ENCODE measurements at places on chromosomes 4 and X.

DNA sequence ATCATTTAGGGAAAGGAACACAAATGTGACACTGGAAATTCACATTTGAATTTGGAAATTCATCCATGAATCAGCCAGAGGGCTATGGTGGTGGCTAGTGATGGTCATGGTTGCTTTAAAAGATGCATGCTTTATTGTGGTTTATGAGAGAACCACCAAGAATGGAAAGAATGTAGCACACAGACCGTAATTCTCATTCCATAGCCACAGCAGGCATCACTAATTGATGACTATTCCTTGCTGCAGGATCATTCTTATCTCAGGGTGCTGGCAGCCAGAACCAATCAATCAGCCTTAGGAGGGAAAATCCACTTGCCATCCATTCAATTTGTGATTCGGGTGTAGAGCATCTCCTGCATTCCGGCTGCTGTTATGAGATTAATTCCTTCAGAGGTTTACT lies 115.6 kb downstream of the DHRSX start:
- DNase-seq = no peak

DNA sequence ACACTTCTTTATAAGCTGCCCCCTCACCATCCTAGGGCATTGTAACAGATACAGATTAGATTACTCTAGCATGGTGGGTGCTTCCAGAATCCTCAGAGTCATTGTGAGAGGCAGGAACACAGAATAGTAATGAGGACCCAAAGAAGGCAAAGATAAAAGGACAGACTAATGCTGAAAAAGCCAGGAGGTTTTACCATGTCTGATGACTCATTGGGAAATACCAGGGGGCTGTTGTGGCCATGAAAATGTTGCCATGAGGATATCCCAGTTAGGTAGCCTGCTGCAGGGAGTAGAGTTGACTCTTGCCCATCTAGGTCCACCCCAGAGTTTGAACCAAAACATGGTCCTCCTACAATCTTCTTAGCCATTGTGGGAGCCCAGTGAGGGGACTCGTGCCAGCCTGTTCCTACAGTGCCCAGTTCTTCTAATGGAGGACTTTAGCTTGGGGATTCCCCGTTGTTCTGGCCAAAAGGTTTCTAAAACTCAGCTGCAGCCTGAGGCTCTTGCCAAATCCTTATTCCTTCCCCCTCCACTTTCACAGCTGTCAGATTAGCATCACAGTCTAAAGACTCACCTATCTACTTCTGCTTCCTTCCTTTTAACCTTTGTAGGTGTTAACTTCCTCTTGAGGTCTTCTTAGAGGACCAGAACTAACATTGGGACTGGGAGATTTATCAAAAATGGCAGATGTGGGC lies 586.0 kb upstream of the AADAT start:
- DNase-seq = no peak

DNA sequence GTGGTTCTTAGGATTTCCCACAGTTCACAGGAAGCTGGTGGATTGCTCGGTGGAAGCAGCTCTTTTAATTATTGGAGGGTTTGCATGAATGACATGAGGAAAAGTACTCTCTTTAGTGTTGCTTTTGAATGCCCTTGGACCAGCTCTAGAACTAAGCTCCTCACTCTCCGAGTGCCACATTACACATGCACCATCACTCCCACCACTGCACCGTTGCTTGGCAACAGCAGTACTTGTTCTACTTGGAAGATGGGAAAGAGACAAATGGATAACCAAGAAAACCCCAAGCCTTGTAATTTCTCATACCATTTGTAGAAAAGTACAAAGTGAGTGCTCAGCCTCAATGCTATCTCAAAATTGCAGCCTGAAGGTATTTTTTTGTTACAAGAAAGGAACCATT lies 620.2 kb upstream of the BOD1L1 start:
- DNase-seq = no peak

DNA sequence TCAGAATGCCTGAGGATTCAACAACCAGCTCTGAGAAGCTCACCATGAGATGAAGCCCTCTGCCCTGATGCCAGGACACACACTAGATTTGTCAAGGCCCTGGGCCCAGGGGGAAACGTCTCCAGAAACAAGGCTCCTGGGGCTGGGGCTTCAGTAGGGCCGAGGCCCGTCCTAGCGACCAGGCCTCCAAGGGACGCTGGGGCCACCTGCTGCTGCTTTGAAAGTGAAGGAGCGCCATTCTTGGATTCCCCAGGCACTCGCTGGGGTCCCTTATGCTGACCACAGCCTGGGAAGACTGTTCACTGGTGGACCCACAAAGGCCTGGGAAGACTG lies 23.9 kb downstream of the PDE6B start:
- no peak for DNase-seq

GRCh38 chr4:26197018-26197779 lies 123.6 kb upstream of the RBPJ start:
- DNase-seq = no peak

GRCh38 chr4:128707864-128708263 lies 101.6 kb upstream of the JADE1 start:
- DNase-seq = no peak

GRCh38 chr4:83285055-83285407 lies 433 bp upstream of the COQ2 start:
- DNase-seq = no peak

GRCh38 chr4:93320356-93320755 lies 508.2 kb upstream of the ATOH1 start:
- DNase-seq = no peak

GRCh38 chrX:30495468-30495867 lies 82.1 kb downstream of the TASL start:
- no peak for DNase-seq

GRCh38 chr4:182429896-182430295 lies 186.7 kb downstream of the TENM3 start:
- no peak for DNase-seq

DNA sequence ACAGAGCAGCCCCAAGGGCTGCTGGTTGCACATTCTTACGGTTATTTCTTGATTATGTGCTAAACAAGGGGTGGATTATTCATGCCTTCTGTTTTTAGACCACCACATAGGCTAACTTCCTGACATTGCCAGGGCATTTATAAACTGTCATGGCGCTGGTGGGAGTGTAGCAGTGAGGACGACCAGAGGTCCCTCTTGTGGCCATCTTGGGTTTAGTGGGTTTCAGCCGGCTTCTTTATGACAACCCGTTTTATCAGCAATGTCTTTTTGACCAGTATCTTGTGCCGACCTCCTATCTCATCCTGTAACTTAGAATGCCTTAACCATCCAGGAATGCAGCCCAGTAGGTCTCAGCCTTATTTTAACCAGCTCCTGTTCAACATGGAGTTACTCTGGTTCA lies 212.4 kb upstream of the GRID2 start:
- DNase-seq = peak; percentile 35

GRCh38 chrX:115562480-115562847 lies 1.5 kb downstream of the PLS3 start:
- DNase-seq = no peak

DNA sequence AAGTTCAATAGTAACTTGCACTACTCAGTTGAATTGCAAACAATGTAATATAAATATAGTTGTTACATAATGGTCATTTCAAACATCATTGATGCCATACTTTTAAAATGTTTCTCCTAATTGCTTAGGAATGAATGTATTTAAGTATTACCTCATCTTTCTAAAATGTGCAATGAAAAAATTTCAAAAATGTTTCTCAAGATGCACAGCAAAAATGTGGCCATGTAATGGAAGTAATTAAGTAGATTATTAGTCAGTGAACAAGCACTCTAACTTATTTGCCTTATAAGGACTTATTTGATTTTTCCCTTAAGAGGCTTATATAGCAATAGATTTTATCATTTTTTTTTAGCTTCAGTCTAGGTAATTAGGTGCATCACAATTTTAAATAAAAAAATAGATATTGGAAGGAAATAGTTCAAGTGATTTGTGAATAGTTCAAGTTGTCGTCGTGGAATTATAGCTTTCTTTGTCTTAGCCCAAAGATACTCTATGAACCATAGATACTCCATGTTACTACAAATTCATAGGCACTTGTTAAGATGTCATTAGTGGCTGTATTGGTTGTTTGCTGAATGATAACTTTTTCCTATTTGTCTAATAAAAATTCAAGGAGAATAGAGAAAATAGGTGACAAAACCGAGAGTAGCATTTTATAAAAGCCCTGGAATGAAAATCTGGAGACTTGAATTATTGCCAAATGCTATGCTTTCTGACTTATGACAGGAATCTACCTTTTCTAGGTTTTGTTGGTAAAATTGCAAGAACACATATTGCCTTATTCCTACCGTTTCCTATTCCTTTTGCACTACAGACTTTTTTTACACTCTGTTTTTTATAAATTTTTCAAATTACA lies 118.5 kb downstream of the TLL1 start:
- DNase-seq = no peak

DNA sequence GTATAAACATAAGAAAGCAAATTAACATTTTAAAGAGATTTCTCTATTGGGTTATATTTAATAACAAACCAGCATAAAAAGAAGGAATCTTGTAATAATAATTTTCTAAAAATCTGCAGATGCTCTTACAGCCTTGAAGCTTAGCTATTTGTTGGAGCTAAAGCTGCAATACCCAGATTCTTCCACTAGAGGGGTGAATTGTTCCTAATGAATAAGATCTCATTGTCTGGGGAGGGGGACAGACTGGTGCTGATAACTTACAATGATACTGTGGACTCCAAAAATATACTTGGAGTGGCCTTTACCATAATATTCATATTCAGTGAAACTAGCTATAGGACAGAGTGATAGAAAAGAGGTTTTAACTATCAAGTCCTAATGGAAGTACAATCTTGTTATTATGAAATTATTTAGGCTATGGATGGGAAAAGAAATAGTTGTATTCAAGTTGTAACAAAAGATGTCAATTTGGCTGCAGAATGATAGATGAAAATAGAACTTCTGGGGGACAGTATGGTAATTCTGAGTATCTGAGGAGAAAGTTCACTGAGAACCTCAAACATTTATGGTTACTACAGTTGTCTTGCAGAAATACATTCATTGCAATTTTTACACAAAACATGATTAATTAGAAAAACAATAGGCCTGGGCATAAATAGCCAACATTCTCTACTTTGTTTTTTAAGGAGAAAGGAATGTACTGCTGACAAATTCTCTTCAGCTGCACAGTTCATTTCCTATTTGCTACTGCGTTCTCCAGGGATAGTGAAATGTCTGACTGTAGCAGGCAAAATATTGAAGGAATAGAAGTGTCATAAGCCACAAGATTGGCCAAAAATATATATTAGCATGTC lies 443.3 kb downstream of the GBA3 start:
- DNase-seq = peak; percentile 68

- DNase-seq = no peak
These were observed 105.1 kb upstream of the ANXA10 start for GRCh38 chr4:167987285-167987684.

GRCh38 chr4:153265306-153266047 lies 61.2 kb downstream of the TRIM2 start:
- no peak for DNase-seq

GRCh38 chr4:57194068-57194611 lies 84.0 kb upstream of the IGFBP7 start:
- DNase-seq = no peak

DNA sequence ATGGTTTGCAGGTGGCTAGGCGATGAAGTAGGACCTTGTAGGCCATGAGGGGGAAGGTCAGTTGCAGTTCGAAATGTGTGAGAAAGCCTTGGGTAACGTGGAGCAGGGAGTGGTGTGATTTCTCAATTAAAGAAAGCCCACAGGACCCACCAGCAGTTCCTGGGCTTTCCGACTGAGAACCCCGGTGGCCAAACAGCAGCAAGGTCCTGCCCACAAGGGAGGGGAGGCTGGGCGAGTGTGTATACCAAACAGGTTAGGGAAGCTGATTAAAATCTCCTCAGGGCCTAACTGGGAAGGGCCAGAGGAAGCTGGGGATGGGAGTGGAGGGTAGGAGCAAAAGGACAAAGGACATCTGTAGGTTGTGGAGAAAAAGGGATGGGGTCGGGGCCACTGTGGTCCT lies 2.4 kb downstream of the ATP6AP1 start:
- DNase-seq = no peak

DNA sequence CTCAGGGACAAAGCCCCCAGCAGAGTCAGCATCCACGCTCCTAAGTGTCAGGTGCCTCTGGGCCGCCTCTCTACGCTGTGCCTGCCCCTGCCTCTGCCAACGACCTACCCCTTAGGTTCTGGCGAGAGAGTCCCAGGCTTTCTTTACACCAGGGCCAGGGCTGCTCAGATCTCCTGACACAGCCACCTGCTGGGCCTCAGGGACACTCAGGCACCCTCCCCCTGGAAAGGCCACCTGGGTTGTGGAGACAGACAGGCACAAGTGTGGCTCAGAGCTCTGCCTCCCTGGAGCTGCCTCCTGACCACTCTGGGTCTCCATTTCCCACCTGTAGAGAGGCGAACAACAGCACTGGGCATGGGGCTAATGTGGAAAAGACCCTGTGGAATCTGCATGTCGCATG lies 90.0 kb upstream of the ADRA2C start:
- no peak for DNase-seq

- DNase-seq = no peak
These were observed 570.3 kb downstream of the RAPGEF2 start for GRCh38 chr4:159673221-159673620.

DNA sequence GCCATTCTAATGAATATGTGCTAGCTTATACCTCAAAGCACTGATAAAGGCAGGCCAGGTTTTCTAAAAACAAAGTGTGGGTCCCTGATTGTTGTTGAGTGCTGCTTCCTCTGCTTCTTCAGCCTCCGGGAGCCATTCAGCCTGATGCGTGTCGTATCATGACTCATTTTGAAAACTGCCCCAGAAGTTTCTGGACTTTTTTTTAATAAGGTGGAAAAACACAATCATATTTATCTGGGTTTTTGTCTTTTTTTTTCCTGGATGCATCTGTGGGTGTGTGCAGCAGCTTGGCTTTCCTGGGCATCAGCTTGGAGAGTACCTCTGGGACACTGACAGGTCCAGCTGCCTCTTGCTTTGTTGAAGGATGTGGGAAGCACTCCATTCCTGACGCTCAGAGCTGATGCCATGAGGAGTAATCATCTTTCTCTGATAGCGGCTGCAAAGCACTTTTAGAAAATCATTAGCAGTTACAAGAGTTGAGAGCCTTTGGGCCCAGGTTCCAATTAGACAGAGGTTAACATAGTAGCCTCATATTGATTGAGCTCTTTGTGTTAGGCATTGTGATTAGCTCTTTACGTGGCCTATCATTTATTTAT lies 66.9 kb downstream of the PARM1 start:
- DNase-seq = no peak

DNA sequence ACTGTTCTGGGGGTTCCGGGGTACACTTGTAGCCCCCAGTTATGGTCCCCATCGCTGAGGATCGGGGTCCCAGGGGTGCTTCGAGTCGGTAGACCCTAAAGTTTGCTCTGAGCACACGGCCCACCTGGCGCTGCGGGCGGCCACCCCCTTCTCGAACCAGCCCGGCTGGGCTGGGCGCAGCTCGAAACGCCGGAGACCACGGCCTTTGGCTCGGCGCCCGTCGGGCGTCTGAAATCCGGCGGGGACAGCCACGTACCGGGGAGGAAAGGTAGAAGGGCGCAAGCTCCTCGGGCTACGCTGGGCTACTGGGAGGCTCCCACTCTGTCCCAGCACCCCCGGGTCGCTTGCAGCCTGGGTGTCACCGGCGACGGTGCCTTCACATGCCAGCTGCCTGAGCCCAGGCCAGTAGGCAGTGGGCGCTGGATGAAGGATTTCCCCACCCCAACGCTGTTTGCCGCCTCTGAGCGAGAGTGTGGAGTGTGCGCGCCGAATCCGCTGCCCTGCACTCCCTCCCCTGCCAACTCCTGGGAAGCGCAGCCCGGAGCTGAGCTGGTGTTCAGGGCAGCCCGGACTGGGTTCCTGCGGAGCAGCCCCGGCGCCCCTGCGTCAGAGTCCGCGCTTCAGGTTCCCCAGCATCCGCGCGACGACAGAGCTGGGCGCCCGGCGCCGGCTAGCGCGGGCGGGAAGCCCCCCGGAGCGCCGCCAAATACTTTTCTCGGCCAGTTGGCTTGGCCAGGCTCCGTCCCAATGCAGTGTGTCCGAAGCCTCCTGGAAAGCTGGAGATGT lies 637 bp downstream of the MAMLD1 start:
- DNase-seq = no peak
